Natural killer cell treated with Interleukin-12 subunit alpha and Interleukin-12 subunit beta and Interleukin-15 and Interleukin-18, amount 100 ng/mL, for 72 hours (primary cell): ENCODE measurements at places on chromosomes 3 and 15. TPM values are rescaled to one million over a fixed set of nuclear protein-coding genes. Genes with fewer than 3 reads are reported as not detected.

DNA sequence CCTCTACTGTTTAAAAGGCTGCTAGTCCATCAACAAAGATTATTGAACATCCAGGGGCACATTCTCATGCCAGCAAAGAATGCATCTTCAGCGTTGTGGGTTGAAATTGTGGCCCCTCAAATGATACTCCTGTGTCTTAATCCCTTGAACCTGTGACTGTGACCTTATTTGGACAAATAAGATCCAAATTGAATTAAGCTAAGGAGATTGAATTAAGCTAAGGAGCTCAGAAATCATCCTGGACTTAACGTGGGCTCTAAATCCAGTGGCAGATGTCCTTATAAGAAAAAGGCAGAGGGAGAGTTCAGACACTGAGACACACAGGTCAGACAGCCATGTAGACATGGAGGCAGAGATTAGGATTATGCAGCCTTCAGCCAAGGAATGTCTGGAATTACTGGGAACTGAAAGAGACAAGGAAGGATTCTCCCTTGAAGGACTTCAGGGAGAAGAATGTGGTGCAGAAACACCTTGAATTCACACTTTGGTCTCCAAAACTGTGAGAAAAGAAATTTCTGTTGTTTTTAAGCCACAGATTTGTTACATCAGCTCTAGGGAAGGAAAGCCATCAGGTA is 57.3 kb upstream of the SLC24A5 start:
- peaks cover 2% of the 10 kb centered on the region for H3K27me3 ChIP-seq
- no peaks in the 10 kb centered on the region for H3K4me1 ChIP-seq
- no peak for DNase-seq
- no peaks in the 10 kb centered on the region for H3K36me3 ChIP-seq

- H3K36me3 ChIP-seq, result no peaks in the 10 kb centered on the region
- no peak overlapping the region for H3K27ac ChIP-seq
- H3K4me1 ChIP-seq, result no peaks in the 10 kb centered on the region
- H3K4me3 ChIP-seq, result no peak overlapping the region
- H3K27me3 ChIP-seq, result no peaks in the 10 kb centered on the region
- no peak for DNase-seq
These were observed 66.3 kb downstream of the NIPA2 start for GRCh38 chr15:22904736-22905135.

- H3K4me1 ChIP-seq, result no peaks in the 10 kb centered on the region
- H3K27ac ChIP-seq, result no peak overlapping the region
- H3K36me3 ChIP-seq, result no peaks in the 10 kb centered on the region
- H3K4me3 ChIP-seq, result no peak overlapping the region
- no peaks in the 10 kb centered on the region for H3K27me3 ChIP-seq
- no peak for DNase-seq
These were observed 219.3 kb downstream of the SLC9A9 start for GRCh38 chr3:143628971-143629370.

DNA sequence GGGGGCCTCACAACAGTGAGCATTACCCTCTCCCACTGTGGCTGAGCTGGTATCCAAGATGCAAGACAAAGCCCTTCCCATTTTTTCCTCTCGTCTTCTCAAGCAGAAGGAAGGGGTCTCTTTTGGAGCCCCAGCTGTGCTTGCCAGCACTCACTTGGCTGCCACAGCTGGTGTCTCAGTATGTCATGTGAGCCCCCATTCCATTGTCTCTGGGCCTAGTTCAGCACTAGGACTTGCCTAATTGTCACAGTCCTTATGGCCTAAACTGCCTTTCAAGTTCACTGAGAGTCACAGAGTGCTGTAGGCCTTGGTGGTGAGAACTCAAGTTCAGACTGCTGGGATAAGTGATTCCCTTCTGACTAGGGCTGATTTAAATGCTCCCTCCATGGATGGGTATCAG is 89.8 kb downstream of the ARHGEF26 start:
- H3K4me3 ChIP-seq, result no peak overlapping the region
- no peak overlapping the region for H3K27ac ChIP-seq
- H3K4me1 ChIP-seq, result no peaks in the 10 kb centered on the region
- H3K27me3 ChIP-seq, result peaks cover 11% of the 10 kb centered on the region

DNA sequence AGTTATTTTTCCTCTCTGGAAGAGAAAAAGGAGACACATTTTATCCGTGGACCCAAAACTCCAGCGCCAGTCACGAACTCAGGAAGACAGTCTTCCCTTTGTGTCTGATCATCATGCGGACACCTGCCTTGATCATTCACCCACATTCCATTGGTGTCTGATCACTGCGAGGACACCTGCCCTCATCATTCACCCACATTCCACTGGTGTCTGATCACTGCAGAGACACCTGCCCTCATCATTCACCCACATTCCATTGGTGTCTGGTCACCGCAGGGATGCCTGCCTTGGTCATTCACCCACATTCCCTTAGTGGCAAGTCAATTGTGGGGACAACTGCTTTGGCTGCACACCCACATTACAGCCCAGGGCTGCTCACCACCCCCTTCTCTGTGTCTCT is 148.9 kb downstream of the ROBO1 start:
- H3K27me3 ChIP-seq, result no peaks in the 10 kb centered on the region
- peaks cover 41% of the 10 kb centered on the region for H3K36me3 ChIP-seq

DNA sequence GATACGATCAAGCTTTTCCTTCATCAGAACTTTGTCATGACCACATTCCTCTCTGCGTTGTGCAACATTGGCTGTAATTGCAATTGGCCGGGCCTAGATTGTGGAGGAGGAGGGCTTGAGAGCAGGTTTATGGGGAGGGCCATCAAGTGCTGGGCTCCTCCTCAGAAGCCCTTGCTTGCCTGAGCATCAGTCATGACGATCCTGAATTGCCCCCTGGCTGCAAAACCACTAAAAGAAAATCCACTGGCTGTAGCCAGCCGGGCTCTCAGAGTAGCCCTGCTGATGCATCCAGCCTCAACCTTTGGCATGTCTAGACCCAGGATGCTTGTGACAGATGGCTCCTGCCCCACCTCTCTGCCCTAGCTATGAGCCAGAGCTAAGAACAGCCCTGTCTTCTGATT is 13.4 kb upstream of the TRH start:
- no peaks in the 10 kb centered on the region for H3K4me1 ChIP-seq
- H3K27me3 ChIP-seq, result peaks cover 20% of the 10 kb centered on the region
- no peak overlapping the region for H3K4me3 ChIP-seq
- no peaks in the 10 kb centered on the region for H3K36me3 ChIP-seq
- no peak overlapping the region for H3K27ac ChIP-seq

- DNase-seq, result no peak
- H3K27me3 ChIP-seq, result peaks cover 14% of the 10 kb centered on the region
- H3K36me3 ChIP-seq, result no peaks in the 10 kb centered on the region
- H3K4me3 ChIP-seq, result no peak overlapping the region
- H3K27ac ChIP-seq, result no peak overlapping the region
- H3K4me1 ChIP-seq, result no peaks in the 10 kb centered on the region
These were observed 57.5 kb upstream of the TMCO5A start for GRCh38 chr15:37876900-37877299.

DNA sequence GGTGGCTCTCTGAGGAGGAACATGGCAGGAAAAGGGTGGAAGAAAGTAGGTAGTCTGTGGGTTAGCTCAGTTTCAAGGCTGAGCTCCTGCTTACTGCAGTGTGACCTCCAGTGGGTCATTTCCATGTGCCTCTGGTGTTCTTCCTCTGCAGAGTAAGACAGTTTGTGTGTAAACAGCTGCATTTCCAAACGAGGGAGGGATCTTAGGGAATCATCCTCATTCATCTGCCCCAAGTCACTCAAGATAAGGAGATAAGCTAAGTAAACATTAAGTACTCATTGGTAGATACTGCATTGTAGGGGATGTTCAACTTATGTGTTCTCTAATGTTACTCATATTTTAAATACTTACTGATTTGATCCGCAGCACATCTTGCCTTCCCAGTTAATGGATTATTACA is 83.6 kb downstream of the CLSTN2 start:
- no peak overlapping the region for H3K27ac ChIP-seq
- H3K4me1 ChIP-seq, result no peaks in the 10 kb centered on the region
- peaks cover 3% of the 10 kb centered on the region for H3K27me3 ChIP-seq
- no peak overlapping the region for H3K4me3 ChIP-seq
- DNase-seq, result no peak
- H3K36me3 ChIP-seq, result no peaks in the 10 kb centered on the region

DNA sequence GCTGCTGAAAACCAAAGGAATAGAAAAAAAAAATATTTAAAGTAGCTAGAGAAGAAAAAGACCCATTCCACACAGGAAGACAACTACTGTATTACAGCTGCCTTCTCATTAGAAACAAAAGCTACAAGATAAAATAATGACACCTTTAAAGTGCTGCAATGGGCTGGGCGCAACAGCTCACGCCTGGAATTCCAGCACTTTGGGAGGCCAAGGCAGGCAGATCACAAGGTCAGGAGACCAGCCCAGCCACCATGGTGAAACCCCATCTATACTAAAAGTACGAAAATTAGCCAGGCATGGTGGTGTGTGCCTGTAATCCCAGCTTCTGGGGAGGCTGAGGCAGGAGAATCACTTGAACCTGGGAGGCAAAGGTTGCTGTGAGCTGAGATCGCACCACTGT is 31.0 kb downstream of the TRPM7 start:
- peaks cover 9% of the 10 kb centered on the region for H3K4me1 ChIP-seq
- no peak for DNase-seq
- H3K36me3 ChIP-seq, result peaks cover 6% of the 10 kb centered on the region
- H3K4me3 ChIP-seq, result no peak overlapping the region
- H3K27ac ChIP-seq, result no peak overlapping the region
- H3K27me3 ChIP-seq, result no peaks in the 10 kb centered on the region

DNA sequence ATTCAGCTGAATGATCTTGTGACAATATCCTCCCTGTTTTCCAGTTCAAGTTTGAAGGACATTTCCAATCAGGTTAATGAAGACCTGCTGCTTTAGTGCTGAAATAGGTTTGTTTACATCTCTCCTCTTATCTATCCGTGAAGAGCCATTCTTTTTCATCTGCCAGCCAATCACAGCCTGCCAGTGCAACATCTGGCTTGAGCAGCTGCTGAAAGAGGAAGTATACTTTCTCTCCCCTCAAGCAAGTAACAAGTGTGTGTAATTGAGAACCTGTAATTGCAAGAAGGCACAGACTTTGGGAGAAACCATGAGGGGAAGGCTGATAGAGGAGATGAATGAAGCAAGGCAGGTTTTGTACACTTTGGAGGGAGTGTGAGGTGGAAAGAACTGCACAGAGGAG is 404.3 kb downstream of the AGBL1 start:
- H3K36me3 ChIP-seq, result no peaks in the 10 kb centered on the region
- no peak overlapping the region for H3K4me3 ChIP-seq
- no peak for DNase-seq
- no peaks in the 10 kb centered on the region for H3K4me1 ChIP-seq
- no peak overlapping the region for H3K27ac ChIP-seq
- no peaks in the 10 kb centered on the region for H3K27me3 ChIP-seq

GRCh38 chr15:67915461-67916374 is 75.9 kb upstream of the RNU6-1 start:
- no peak overlapping the region for H3K4me3 ChIP-seq
- H3K27ac ChIP-seq, result no peak overlapping the region
- H3K4me1 ChIP-seq, result no peaks in the 10 kb centered on the region
- no peak for DNase-seq
- no peaks in the 10 kb centered on the region for H3K36me3 ChIP-seq

GRCh38 chr15:49686599-49686998 is 65.8 kb downstream of the DTWD1 start:
- H3K27ac ChIP-seq, result no peak overlapping the region

DNA sequence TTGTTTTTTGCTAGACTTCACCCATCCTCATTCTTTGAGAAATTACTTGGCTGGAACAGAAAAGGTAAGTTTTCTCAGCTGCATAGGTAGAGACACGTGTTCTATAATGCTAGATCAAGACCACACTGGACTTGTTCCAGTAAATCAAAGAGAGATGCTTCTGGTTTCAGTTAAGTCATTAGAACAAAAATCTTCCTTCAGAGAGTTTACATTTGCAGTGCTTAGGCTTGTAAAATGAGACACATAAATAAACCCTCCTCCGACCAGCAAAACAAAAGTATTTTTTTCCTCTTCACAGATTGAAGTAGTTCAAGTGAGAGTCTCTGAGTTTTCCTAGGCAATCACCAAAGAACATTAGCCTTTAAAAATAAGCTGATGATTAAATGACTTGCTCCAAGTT is 87.3 kb upstream of the PROK2 start:
- H3K4me1 ChIP-seq, result peaks cover 12% of the 10 kb centered on the region
- no peak overlapping the region for H3K4me3 ChIP-seq
- peaks cover 12% of the 10 kb centered on the region for H3K27me3 ChIP-seq
- H3K27ac ChIP-seq, result no peak overlapping the region
- no peak for DNase-seq
- no peaks in the 10 kb centered on the region for H3K36me3 ChIP-seq

DNA sequence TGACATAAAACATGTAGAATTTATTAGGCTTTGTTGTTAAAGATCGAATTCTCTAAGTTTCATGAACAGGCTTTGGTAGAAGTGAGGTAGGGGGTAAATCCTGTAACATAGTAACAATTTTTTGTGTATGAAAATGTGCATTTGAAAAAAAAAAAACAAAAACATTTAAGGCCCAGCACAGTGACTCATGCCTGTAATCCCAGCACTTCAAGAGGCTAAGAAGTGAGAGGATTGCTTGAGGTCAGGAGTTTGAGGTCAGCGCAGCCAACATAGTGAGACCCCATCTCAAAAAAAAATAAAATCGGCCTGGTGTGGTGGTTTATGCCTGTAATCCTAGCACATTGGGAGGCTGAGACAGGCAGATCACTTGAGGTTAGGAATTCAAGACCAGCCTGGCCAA is 26.8 kb upstream of the PPP4R2 start:
- no peak overlapping the region for H3K4me3 ChIP-seq
- H3K27me3 ChIP-seq, result no peaks in the 10 kb centered on the region
- no peaks in the 10 kb centered on the region for H3K36me3 ChIP-seq
- DNase-seq, result no peak

GRCh38 chr15:77681362-77681761 is 48.6 kb upstream of the LINGO1 start:
- no peaks in the 10 kb centered on the region for H3K36me3 ChIP-seq
- H3K27me3 ChIP-seq, result peaks cover 29% of the 10 kb centered on the region
- H3K27ac ChIP-seq, result no peak overlapping the region
- H3K4me3 ChIP-seq, result no peak overlapping the region
- DNase-seq, result no peak

DNA sequence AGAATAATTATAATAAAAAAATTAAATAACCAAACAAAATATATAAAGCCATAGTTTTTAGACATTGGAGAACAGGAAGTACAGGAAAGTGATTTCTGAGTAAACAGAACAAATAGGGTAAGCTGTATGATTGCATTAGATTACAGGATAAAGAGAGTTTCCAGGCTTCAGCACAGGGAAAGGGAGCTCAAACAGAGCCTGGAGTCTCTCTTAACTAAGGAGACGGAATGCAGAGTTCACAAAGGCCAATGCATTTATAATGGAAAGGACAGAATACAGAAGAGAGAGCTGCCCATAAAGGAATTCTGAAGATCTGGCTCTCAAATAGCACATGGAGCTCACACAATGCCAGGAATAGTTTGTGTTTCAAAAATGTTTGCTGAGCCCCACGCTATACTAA is 42.0 kb upstream of the OTOL1 start:
- H3K27me3 ChIP-seq, result peaks cover 12% of the 10 kb centered on the region
- no peak for DNase-seq
- H3K36me3 ChIP-seq, result no peaks in the 10 kb centered on the region
- H3K4me1 ChIP-seq, result no peaks in the 10 kb centered on the region
- H3K4me3 ChIP-seq, result no peak overlapping the region

GRCh38 chr3:31248563-31248992 is 284.1 kb upstream of the STT3B start:
- H3K4me3 ChIP-seq, result no peak overlapping the region
- H3K27me3 ChIP-seq, result no peaks in the 10 kb centered on the region
- H3K27ac ChIP-seq, result no peak overlapping the region
- peaks cover 7% of the 10 kb centered on the region for H3K36me3 ChIP-seq
- H3K4me1 ChIP-seq, result peaks cover 38% of the 10 kb centered on the region
- DNase-seq, result no peak

CKMT1B gene
- not detected for total RNA-seq

GOLGA6L7 gene
- total RNA-seq, result not detected

FBXO40 gene
- total RNA-seq, result not detected

ARGFX gene
- not detected for total RNA-seq

NLGN1 gene
- total RNA-seq, result not detected

DUOXA2 gene
- total RNA-seq, result 1.6 TPM

NCKIPSD gene
- total RNA-seq, result 22.7 TPM

CHDH gene
- total RNA-seq, result 0.29 TPM

ATP10A gene
- 16.6 TPM for total RNA-seq

IMPG2 gene
- 0.45 TPM for total RNA-seq
